Lung (tissue), 17 donors: ENCODE measurements at places on chromosomes 3 and 15. TPM values are rescaled to one million over a fixed set of nuclear protein-coding genes. Genes with fewer than 3 reads are reported as not detected.

The MUC4 gene
- 56.0 TPM for total RNA-seq

The UROC1 gene
- total RNA-seq: 0.09 TPM

The NEDD4 gene
- 22.0 TPM for total RNA-seq

The ZNF621 gene
- 25.4 TPM for total RNA-seq

- no peak for DNase-seq
- no peaks in the 10 kb centered on the region for H3K27me3 ChIP-seq
- H3K4me3 ChIP-seq: no peak overlapping the region
- peak overlapping the region; percentile 84 for H3K27ac ChIP-seq
These were observed 130.8 kb downstream of the GHSR start for GRCh38 chr3:172317481-172317880.
